ENCODE measurements at places on chromosomes 6 and 20.

- DNase-seq = no peak
Measured at GRCh38 chr20:57509665-57510237, 15.2 kb downstream of the CTCFL start.

DNA sequence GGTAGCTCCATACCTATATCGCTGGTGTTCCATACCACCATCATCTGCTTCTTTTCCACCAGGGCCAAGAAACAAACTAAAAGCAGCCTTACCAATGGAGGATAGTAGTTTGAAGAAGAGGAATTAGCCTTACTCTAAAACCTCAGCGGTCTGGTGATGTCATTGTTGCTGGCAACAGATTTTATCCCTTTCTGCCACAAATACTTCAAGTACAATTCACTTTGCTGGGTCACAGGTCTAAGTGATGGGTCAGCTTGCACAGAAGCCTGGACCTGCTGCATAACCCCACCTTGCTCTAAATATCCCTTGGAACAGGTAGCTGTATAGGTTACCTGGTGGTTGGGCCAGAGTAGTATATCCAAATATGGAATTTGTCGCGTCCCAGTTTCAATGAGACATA lies 53.2 kb upstream of the THEMIS start:
- DNase-seq = no peak

DNA sequence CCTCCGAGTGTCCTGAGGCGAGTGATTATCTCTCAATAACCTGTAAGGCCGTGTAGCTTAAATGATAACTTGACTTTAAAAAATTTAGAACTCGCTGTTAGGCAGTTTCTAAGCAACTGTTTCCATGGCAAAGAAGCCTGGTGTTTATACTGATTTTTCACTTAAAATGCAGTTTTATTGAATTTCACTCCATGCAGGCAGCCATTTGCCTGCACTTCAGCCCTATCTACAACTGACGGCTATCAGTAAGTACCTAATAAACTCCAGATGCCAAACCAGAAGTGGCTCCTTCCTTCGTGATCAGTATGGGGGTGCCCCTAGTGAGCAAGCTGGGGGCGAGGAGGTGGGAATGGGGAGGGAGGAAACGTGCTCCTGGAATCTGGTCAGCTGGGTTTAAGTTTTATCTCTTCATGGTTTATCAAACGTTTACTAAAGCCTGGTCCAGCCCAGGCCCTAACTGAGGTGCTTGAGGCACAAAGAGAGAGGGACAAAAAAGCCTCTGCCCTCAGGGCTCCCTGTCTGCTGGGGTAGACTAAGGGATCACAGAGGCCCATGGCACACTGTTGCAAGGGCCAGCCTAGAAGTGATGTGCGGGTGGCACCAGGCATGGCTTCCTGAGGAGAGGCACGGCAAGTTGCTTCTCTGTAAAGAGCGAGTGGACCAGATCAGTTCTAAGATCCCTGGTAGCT lies 45.5 kb downstream of the TTI1 start:
- DNase-seq = no peak

- DNase-seq = no peak
Measured at GRCh38 chr6:107620732-107621131, 130.8 kb downstream of the SOBP start.

DNA sequence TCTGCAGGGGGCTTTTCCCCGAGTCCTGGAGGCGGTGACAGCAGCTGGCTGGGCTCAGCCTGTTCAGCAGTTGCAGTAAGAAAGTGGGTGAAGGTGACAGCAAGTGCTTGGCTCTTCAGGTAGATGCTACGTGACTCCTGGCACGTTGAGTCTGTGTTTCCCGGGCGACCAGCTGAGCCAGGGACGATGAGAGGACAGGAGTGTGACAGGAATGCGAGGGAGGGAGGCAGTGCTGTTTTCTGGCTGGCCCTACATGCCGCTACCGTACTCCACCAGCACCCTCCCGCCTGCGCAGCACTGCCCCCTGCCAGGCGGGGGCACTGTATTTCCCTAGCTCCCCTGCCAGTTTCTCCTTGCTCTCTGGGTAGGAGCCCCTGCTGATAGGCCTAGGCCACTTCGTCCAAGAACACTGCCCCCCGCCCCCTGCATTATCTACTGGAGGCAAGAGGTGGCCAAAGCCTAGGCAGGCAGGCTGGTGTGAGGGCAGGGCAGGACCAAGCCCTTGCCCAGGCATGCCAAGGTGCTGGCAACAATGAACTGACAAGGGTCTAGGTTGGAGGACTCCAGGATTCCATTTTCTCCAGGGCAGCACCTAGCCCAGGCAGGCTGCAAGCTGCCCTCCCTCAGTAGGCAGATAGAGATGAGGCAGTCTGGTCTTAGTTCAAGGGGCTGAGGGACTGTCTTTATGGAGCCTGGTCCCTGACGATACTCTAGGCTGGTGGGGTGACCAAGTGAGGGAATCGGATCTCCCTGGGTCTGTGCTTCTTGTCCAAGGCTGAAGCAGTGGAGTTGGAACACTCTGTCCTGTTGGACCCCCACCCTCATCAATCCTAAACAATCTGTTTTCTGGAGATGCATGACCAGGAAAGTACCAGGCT lies 19.2 kb downstream of the MRPS18A start:
- no peak for DNase-seq

DNA sequence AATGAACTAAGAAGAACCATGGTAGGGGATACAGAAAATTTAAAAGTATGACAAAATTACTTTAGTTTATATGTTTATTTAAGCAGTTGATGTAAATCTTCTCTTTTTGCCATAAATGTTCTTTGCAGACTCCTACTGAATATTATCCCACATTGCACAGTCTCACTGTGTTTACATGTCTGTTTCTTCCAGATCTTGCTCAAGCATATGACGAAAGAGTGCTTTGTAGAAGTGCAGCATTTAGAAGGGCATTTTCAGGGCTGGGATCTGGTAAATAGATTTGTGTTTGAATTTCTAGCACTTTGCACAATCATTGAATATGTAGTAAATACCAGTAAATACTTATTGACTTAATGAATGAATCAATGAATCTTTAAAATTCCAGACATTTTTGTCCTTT lies 152.0 kb upstream of the EPHA7 start:
- no peak for DNase-seq

- DNase-seq = no peak
Measured at GRCh38 chr6:168030218-168030746, 32.8 kb downstream of the KIF25 start.

DNA sequence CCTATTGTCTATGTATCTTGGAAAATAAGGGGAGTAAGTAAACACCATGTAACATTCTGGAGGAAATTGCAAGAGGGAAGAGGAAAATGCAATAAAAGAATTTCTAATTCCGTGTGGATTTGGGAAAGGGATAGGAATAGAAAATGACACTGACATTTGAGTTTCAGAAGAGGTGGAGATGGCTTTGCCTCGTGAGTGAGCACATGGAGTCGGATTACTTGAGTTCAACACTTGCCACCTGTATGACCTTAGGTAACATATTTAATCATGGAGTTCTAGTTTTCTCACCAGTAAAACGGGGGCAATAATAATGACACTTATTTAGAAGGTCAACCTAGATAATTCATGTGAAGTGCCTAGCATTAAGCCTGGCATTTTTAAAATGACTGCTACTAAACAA lies 10.8 kb upstream of the PBOV1 start:
- no peak for DNase-seq

DNA sequence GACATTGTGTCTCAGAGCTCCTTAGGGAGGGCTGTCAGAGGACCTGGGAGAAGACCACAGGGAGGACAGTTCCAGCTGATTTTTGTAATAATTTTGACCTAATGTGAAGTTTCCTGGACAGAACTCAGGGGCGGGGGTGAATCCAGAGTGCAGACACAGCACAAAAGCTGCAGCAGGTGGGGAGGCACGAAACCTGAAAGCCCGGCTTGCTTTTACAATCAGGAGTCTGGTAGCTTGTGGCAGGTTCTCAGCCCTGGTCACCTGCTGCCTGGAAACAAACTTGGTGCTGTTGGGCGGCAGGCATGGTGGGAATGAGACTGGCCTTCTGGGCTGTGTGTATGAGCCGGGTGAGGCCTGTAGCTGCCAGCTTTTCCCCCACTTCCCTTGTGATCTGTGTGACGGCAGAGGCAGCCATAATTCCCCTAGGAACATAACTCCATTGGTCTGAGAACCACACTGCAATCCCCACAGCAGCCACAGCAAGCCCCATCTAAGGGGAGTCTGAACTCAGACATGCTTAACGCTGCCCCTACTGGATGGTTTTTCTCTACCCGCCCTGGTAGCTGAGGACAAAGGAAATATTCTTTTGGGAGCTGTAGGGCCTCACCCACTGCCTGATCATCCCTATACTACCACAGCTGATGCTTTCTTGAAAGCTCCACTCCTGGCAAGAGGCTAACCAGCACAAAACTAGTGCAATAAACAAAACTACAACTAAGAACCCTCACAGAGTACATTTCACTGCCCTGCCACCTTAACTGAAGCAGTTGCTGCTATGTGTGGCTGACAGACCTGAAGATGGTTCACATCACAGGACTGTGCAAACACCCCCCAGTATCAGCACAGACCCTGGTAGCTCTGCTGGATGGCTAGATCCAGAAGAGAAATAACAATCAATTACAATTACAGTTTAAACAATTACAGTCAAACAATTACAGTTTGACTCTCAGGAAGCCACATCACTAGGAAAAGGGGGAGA lies 1055.1 kb upstream of the GJE1 start:
- no peak for DNase-seq

All from ascending aorta (tissue), 2 donors.